A549 (cell line): ENCODE measurements at places on chromosomes 6 and 20. TPM values are rescaled to one million over a fixed set of nuclear protein-coding genes. Genes with fewer than 3 reads are reported as not detected.

Gene UNC5CL
- 0.79 to 1.2 TPM (median 1.1 TPM) in 3 replicates for polyA plus RNA-seq

Gene TAP2
- polyA plus RNA-seq: 15.9 to 18.4 TPM (median 16.5 TPM) in 3 replicates

Gene RAET1G
- polyA plus RNA-seq: 15.5 to 29.8 TPM (median 24.4 TPM) in 3 replicates

Gene FLOT1
- polyA plus RNA-seq: 89.7 to 99.2 TPM (median 89.9 TPM) in 3 replicates

DNA sequence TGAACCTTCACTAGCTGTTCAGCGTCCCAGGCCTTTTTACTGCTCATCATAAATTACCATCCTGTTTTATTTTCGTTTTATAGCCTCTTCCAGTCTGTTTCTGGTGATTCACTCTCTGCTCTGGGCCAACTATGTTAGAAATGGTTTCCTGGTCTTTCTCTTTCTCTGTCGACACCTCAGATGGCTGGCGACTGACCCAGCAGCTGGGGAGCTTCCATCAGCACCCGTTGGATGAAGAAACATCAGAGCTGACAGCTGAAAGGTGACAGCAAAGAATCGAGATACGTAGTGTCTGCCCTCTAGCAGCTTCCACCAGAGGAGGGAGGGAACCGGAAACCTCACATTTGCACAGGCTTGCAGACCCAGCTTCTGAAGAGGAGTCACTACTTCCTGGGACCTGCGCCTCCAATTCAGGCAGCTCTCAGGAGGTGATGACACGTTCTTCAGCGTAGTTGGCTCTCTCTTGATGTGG lies 82.9 kb upstream of the MLN start:
- DNase-seq: no peak

DNA sequence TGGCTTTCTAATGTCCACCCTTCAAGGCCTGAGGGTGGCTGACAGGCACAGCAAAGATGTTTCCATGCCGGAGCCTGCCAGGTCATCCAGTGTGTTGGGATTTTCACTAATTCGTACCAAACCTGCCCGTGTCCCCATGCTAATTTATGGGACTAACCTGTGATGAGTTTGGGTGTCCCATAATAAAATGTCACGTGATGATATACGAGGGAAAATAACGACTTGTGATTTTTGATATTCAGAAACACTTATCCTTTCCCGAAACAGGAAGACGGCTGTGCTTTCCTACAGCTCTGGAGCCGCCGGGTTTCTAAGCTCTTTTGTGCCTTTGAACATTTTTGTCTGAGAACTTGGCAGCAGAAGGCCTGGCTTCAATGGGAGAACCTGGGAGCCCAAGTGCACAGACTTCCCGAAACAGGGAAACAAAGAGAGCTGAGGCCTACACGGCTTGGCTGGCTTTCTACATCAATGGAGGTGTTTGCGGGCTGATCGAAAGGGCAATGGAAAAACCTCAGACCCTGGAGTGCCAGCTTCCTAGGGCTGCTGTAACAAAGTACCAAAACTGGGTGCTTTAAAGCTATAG lies 171.9 kb upstream of the JARID2 start:
- no peak for DNase-seq

DNA sequence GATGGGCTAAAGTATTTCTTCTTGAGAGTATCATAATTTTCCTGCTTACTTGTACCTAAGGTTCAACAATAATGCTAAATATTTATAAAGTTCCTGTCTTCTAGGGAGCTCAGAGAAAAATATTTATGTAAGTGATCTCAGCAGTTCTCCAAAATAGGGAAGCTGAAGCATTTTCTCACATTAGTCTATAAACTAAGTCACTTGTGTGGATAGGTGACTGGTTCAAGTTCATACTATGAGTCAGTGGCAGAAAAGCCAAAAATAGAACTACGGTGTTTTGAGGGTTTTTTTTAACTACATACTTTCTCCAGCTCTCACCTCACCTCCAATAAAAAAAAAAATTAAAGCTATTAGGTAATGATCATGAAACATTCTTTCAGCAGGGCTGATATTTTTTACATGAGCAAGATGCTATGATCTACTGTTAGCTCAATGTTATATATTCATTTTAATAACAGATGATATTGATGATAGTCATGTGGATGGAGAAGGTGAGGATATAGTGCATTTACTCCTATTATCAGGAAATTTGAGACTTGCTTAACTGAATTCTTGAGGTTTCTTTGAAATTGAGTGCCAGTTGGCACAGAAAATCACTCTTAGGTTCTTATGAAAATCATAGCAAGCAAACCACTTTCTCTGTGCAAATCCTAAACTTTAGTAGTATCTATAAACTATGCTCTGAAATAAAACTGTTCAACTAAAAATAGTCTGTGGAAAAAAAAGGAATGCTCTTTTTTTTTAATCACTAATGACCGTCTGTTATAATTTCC lies 4.1 kb upstream of the MOXD1 start:
- no peak for DNase-seq

DNA sequence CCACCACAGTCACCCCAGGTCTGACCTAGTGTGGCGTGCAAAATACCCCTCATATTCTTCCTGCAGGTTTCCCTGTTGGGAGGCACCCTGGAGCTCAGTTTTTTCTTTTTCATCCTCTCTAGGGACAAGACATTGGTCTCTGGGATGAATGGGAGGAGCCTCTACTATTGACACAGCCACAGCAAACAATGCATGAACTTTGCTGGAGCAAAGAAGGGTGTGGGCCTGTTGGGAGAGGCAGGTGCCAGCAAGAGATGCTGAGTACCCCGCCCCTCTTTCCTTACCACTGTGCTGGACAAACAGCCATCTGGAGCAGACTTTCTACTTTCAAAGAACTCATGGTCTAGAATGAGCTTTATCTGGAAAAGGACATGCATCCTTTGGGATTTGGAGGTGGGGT lies 10.1 kb downstream of the TGM3 start:
- DNase-seq: peak; percentile 69

DNA sequence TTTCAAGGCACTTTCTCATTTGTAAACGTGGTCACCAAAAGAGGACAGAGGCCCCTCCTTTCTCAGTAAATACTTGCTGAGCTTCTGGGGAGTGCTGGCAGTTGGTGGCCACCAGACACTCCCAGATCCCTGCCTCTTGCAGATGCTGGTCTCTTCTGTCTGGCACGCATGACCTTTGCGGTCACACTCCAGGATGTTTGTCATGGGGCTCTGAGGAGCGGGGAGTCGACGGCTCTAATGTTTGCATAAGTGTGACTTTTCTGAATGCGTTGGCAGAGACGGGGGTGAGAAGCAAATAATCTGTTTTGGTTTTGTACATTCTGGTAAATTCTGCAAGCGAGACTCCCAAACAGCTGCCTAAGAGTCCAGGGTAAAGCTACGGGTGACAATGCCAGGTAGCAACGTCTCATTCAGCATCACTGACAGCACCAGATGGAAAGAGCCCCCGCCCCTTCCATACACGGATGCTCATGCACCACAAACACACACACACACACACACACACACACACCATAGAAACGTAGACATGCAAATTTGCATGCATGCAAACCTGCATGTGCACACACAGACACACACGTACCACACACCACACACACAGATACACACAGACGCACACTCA lies 101.1 kb downstream of the YTHDF1 start:
- no peak for DNase-seq

DNA sequence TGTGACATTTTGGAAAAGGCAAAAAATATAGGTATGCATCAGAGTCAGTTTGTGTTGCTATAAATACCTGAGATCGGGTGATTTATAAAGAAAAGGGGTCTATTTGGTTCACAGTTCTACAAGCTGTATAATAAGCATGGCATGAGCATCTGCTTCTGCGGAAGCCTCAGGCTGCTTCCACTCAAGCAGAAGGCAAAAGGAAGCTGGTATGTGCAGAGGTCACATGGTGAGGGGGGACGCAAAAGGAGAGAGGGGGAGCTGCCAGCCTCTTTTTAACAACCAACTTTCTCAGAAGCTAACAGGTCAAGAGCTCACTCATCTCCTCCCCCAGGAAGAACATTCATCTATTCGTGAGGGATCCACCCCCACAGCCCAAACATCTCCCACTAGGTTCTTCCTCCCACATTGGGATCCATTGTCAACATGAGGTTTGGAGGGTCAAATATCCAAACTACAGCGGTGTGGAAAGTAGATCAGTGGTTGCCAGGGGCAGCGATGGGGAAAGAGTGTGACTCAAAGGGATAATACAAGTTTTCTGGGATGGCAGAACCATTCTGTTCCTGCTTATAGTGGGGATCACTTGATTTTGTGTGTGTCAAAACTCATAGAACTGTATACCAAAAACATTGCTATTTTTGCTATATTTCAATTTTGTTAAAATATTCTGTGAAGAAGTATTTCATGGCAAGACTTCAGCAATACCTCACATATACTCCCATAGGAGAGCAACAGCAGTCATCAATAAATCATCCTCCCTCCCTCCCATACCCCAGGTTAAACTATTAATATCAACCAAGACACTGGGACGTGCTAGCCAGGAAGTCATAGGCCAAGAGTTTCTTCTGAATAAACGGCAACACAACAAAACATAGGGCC lies 9.9 kb upstream of the FAM50B start:
- DNase-seq: no peak

- no peak for DNase-seq
Measured at GRCh38 chr20:54661880-54662465, 186.6 kb downstream of the DOK5 start.

DNA sequence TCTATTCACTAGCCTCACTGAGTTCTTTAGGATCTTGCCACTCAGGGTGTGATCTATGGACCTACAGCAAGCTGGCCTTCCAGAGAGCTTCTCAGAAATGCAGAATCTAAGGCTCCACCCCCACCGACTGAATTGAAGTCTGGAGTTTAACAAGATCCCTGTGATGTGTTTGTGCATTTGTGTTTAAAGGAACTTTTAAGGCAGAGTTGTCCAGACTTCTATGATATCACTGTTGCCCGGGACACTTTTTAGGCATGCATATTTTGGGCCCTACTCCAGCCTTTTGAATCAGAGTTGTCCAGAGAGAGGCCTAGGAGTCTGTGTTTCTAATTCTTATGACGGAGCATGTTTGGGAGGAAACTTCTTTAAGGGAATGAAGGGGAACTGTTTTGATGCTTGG lies 232.3 kb downstream of the QKI start:
- DNase-seq: no peak

DNA sequence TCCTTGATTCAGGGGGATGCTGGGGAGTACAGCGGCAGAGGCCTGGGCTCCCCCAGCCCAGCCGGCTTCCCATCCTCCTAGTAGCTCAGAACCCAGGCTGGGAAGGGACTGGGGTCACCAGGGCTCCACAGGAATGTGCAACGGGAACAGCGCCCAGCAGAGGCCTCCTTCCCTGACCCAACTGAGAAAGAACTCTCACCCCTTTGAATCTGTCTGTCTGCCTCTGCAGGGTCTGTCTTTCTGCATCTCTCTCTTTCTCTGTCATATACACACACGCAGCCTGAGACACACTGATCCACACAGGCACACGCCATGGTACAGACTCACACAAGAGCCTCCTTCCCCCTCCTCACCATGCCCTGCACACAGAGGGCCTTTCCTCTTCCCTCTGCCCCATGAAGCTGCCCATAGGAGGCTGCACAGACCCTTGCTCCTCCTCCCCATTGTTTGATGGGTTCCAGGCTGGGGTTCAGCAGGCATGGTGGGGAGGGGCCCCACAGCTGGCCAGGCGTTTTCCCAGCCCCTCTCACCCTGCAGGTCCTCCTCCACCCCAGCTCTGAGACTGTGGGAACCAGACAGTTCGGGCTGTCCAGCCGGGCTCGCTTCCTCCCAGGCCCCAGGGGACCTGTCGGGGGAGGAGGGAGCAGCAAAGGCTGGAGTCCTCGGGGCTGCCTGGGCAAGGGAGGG lies 2.8 kb downstream of the FOXS1 start:
- peak; percentile 45 for DNase-seq

DNA sequence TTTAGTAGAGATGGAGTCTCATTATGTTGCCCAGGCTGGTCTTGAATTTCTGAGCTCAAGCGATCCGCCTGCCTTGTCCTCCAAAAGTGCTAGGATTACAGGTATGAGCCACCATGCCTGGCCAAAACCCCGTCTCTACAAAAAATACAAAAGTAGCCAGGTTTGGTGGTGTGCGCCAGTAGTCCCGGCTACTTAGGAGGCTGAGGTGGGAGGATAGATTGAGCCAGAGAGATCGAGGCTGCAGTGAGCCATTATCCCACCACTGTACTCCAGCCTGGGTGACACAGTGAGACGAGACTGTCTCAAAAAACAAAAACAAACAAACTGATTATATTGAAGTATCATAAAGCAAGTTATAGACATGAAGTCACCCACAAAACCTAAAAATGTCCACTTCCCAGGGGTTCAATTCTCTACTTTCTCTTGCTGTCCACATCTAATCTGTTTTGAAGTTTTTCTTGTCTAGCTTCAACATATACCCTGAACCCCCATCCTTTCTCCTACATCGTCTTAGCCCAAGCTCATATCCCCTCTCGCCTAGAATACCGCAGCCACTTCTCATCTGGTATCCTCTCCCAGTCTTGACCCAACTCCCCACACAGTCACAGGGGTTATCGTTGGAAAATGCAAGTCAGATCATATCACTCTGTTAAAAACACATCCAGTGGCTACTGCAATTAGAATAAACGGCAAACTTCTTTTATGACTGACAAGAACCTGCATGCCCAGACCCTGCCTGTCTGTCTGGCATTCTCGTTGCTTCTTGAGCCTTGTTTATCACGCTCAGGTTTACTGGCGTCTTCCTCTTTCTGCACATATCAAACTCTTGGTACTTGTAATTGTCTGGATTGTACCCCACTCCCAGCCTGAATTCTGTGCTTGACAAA lies 20.1 kb upstream of the NCOA3 start:
- no peak for DNase-seq

DNA sequence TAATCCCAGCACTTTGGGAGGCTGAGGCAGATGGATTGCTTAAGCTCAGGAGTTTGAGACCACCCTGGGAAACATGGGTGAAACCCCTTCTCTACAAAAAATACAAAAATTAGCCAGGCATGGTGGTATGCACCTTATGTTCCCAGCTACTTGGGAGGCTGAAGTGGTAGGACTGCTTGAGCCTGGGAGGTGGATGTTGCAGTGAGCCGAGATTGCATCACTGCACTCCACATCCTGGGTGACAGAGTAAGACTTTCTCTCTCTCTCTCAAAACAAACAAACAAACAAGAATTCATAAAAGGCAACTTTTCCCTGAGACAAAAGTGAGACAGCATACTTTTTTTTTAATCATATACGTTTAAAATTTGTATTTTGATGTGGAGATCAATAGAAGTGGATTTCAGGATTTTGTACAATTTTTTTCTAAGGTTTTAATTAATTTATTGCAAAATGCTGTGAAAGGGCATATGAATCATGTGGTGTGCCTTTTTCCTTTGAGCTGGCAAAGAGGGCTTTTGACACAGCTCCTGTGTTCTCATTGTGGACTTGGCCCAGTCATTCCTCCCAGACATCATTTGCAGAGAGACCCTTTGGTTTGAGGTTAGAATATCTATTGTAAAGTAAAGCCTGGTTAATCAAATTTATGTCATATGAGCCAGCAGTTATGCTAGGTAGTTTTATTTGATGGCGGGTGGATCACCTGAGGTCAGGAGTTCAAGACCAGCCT lies 77.1 kb downstream of the TULP4 start:
- no peak for DNase-seq

DNA sequence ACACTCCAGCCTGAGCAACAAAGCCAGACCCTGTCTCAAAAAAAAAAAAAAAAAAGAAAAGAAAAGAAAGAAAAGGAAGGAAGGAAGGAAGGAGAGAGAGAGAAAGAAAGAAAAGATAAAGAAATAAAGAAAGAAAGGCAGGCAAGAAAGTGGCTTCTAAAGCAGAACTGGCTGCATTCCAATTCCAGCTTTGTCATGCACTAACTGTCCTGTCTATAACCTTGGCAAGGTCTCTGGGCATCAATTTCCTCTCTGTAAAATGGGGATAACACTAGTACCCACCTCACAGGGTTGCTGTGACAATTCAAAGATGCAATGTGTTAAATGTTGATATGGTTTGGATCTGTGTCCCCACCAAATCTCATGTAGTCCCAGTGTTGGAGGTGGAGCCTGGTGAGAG lies 28.0 kb downstream of the RING1 start:
- no peak for DNase-seq

GRCh38 chr20:33561692-33562601 lies 72.1 kb downstream of the CBFA2T2 start:
- peak; percentile 74 for DNase-seq
